ENCODE measurements at places on chromosomes 12 and 14. TPM values are rescaled to one million over a fixed set of nuclear protein-coding genes. Genes with fewer than 3 reads are reported as not detected.

Gene PTPRO
- 59.6 TPM for total RNA-seq

Gene ACAD10
- 16.4 TPM for total RNA-seq

Gene SIX6
- not detected for total RNA-seq

Gene NTN4
- 10.2 TPM for total RNA-seq

Gene GLS2
- total RNA-seq = 3.1 TPM

Gene PGAM5
- total RNA-seq = 19.9 TPM
